ENCODE measurements at places on chromosomes 5 and 9.
A peak's percentile ranks its signal among the peaks of the same experiment; 100 is the strongest.

DNA sequence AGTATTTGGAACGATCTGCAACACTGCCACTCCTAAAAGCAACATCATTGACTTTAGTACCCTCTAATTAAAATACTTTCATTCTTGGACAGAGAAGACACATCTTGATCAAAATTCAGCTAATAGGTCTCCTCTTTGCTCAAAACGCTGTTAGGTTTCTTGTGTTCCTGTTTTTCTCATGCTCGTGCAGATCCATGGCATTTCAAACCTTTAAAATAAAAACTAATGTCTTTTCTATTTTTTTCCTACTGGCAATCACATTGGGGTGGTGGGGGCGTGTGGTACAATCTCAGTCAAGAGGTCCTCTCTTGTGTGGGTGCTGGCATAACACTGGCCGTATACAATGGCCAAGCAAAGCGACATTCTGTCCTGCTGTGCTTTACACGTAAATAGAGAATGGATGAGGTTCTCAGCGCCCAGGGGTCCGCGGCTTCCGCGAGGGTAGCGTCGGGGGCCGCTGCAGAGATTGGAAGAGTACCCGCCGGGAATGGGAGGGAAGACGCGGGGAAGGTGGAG is 315 bp upstream of the GPR150 start:
- DNase-seq: no peak

DNA sequence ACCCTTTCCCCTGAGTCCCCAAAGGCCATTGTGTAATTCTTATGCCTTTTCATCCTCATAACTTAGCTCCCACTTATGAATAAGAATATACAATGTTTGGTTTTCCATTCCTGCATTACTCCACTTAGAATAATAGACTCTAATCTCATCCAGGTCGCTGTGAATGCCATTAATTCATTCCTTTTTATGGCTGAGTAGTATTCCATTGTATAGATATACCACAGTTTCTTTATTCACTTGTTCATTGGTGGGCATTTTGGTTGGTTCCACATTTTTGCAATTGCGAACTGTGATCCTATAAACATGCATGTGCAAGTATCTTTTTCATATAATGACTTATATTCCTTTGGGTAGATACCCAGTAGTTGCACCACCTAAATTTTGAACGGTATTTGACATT is 101.5 kb downstream of the SEMA5A start:
- no peak for DNase-seq

DNA sequence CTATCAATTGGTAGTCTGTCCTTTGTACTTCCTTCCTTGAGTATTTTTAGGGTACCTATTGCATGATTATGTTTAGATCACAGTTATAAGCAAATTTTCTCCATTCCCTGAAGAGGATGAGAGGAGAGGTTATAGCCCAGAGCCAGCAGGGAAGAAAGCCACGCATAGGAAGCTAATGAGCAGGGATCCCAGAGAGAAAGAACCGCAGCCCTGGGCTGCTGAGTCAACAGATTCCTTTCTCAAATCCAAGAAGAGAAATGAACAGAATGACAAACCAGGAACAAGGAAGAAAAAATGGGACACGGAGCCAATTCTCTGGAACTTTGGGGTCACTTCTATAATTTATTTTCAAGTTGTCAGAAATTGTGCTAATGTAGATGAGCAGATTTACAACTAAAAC is 284.5 kb downstream of the RFX3 start:
- peak; percentile 1 for DNase-seq

DNA sequence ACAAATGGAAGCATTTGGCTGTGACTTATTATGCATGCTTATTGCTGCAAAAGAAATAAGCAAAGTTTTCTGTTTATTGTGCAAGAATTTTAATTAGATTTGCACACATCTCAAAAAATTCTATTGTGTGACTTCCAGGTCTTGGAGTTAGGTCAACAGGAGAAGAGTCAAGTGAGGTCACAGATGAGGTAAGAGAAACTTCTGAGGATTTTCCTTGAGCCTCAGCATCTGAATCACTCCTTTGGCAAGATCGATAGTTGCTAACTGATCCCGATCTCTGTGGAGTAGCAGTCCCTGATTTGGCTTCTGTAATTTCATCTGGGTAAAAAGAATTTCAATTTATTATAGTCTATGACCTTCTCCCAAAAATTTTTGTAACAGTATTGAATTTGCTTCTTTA is 6.9 kb upstream of the TTC33 start:
- no peak for DNase-seq

- no peak for DNase-seq
Measured at GRCh38 chr9:130886981-130887380, 9.6 kb downstream of the QRFP start.

GRCh38 chr5:128341056-128341455 is 197.0 kb downstream of the FBN2 start:
- no peak for DNase-seq

GRCh38 chr9:69549310-69550202 is 122.6 kb downstream of the APBA1 start:
- peak; percentile 57 for DNase-seq

DNA sequence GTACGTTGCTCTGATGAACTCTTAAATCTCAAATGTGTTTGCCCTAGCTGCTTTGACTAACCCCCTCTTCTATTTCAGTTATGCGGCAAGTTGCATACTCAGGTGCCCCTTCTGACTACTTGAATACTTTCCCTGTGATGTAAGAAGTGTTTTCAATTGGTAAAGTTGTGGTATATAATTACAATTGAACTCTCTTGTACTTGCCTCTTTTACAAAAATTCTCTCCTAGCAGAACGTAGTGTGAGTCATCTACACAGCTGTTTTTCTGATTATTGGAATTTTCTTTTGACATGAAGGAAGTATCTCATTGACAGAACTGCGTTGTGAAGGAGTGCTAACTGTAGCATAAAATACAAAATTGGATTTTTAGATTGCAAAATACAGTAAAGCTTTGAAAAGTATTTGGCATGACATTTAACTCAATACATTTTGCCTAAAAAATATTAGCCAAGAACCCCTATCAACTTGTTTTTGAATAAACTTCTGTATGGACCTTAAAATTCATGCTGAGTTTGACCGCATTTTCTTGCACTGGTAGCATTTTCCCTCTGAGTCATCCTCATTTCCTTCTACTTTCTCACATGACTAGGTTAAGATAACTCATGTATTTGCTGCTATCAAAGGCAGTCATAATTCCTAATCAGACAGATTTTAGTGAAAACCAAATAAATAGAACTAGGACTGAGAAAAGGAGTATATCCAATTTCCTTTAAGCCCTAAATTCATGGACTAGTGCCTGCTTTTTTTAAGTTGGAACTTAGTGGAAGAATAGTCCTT is 6.3 kb downstream of the CRHBP start:
- DNase-seq: peak; percentile 63

DNA sequence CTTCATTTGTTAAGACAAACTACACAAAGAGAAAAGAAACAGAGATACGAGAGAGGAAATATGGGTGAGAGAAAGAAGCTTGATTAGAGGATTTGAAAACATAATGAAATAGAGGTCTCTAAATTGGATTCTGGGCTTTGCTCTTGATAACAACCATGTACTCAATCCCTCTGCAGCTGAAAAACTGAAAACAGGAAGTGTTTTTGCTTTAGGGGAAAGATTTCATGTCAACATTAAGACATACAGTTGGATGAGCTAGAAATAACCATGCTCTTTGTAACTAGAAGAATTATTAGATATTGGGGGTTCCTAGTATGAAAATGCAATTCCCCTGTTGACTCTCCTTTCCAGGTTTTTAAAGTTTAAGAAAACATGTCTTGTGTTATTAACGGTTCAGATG is 21.9 kb downstream of the CRHBP start:
- DNase-seq: no peak

DNA sequence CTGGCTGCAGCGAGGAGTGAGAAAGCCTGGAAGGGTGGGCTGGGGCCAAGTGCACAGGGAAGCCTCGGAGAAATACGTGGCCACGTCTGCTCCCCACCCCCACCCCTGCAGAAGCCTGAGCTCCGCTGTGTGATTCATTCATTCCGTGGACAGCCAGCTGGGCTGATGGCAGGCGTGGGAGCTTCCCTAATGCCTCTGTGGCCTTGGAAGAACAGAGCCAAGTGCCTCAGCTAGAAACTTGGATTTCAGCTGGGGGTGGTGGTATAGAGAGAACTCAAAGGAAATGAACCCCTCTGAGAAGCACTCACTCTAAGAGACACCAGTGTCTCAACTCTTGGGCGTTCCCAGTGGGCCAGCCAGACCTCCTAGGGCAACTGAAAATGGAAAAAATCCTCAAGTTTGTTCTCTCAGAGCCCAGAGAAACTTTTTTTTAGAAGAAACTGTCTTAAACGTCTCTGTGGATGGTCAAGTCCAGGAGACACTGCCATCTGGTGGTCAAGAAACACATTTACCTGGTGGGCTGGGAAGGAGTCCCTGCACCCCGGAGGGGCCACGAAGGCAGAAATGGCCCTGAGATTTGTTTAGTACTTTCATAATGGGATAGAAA is 18.0 kb downstream of the ATOX1 start:
- peak; percentile 83 for DNase-seq

DNA sequence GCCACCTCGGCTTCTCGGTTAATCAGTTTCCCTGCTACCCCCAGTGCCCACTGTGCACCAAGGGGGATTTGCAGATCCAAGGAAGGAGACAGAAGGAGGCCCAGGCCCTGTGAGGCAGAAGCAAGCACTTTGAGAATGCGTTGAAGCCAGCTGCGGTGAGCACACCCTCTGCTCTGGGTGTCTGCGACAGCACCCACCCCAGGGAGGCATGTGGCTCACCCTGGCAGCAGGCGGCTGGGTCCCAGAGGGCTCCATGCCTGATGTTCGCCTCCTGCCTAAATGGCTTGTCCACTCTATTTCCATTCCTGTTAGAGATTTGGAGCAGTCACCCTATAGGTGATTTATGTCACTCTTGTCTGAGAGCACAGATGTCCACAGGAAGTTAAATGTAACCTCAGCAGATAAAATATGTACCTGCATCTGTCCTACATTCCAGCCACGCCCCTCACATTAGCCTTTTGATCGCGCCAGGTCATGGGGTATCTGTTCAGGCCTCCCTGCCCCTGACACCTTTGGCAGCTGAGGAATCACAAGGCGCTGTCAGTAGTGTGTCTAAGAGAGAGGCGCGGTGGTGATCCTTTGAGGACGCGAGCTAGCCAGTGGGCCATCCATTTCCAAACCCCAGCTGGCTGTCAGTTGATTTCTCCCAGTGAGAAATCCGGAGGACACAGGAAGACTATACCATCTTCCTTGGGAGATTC is 28.1 kb downstream of the PTGES2 start:
- no peak for DNase-seq

GRCh38 chr9:127130661-127131538 is 8.5 kb upstream of the ANGPTL2 start:
- peak; percentile 58 for DNase-seq

Data from urothelium cell line (cell line).